ENCODE measurements at places on chromosomes 12 and 14. TPM values are rescaled to one million over a fixed set of nuclear protein-coding genes. Genes with fewer than 3 reads are reported as not detected.
A peak's percentile ranks its signal among the peaks of the same experiment; 100 is the strongest.

- H3K27me3 ChIP-seq, result no peaks in the 10 kb centered on the region
- H3K36me3 ChIP-seq, result peaks cover 84% of the 10 kb centered on the region
Measured at GRCh38 chr14:91997492-91997891, 42.4 kb downstream of the TRIP11 start.

DNA sequence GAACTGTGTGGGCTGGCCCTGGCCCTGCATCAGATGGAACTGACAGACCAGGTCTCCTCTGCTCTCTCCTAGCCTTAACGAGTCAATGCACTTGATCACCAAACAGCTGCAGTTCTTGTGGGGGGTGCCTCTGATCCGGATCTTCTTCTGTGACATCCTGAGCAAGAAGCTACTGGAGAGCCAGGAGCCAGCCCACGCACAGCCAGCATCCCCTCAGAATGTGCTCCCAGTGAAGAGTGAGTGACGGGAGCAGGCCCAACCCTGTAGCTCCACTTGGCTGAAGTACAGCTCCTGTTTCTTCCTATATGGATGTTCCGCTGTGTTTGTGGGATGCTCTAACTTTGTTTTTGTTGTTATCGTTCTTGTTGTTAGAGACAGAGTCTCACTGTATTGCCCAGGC lies 23.9 kb downstream of the UBE3B start:
- DNase-seq, result no peak
- H3K36me3 ChIP-seq, result peaks cover 8% of the 10 kb centered on the region
- no peaks in the 10 kb centered on the region for H3K27me3 ChIP-seq
- H3K27ac ChIP-seq, result no peak overlapping the region

DNA sequence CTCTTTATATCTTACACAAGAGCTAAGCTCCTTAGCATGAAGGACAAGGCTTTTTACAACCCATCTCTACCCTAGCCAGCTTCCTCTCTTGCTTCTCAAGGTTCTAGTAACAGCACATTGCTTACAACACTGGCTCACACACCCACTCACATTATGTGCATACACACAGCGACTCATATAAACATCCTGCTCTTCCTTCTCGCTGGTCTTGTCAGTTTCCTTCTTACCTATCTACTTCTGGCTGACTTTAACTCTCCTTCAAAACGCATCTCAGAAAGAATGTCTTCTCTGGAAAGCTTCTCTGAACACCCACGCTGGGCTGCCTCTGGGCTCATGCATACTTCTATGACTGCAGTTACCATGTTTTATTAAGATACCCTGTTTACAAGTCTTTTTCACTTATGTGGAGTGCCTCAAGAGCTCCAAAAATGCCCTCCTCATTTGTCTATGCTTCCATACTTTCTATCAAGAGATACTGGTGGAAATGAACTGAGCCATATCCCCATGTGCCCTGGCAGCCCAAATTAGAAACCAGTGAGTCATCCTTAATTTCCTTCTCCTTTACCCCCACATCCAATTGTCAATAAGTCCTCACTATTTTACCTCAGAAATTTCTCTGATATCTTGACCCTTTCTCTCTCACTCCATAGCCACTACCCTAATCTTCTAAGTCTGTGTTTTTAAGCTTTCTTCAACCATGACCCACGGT lies 126.9 kb upstream of the KRAS start:
- no peak overlapping the region for H3K27ac ChIP-seq
- no peak overlapping the region for H3K4me3 ChIP-seq
- DNase-seq, result no peak
- H3K36me3 ChIP-seq, result no peaks in the 10 kb centered on the region
- H3K4me1 ChIP-seq, result no peaks in the 10 kb centered on the region
- no peaks in the 10 kb centered on the region for H3K27me3 ChIP-seq

DNA sequence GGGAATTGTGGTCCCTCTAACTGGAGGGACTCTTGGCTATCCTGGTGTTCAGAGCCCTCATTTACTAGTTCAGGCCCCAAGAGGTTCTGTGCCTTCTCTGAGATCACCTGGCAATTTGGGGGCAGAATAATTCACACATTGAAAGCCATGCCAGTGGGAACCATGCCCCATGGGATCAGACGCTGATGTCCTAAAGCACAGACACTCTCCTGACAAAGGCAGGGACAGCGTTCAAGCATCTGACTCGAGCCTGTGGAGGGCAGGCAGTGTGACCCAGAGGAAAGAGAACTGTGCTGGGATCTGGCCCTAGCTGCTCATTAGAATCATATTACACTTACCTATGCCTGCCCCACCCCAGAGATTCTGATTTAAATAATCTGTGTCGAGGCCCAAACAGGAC lies 2.4 kb upstream of the ASB2 start:
- H3K27me3 ChIP-seq, result no peaks in the 10 kb centered on the region
- no peaks in the 10 kb centered on the region for H3K36me3 ChIP-seq
- peak; percentile 51 for DNase-seq
- H3K4me3 ChIP-seq, result peak overlapping the region; percentile 83
- H3K27ac ChIP-seq, result peak overlapping the region; percentile 98
- peaks cover 49% of the 10 kb centered on the region for H3K4me1 ChIP-seq

- no peak overlapping the region for H3K27ac ChIP-seq
- no peaks in the 10 kb centered on the region for H3K36me3 ChIP-seq
- no peaks in the 10 kb centered on the region for H3K27me3 ChIP-seq
- no peak for DNase-seq
Measured at GRCh38 chr12:120821878-120822277, 82.3 kb downstream of the SPPL3 start.

- H3K36me3 ChIP-seq, result no peaks in the 10 kb centered on the region
- peaks cover 8% of the 10 kb centered on the region for H3K4me1 ChIP-seq
- no peak overlapping the region for H3K4me3 ChIP-seq
- no peaks in the 10 kb centered on the region for H3K27me3 ChIP-seq
Measured at GRCh38 chr12:118307069-118307954, 65.4 kb downstream of the TAOK3 start.

- H3K4me3 ChIP-seq, result no peak overlapping the region
- H3K27ac ChIP-seq, result no peak overlapping the region
- no peak for DNase-seq
- no peaks in the 10 kb centered on the region for H3K4me1 ChIP-seq
Measured at GRCh38 chr14:40694023-40694422, 912.7 kb upstream of the LRFN5 start.

- H3K27me3 ChIP-seq, result no peaks in the 10 kb centered on the region
- no peak overlapping the region for H3K27ac ChIP-seq
- no peak for DNase-seq
- no peaks in the 10 kb centered on the region for H3K4me1 ChIP-seq
- no peak overlapping the region for H3K4me3 ChIP-seq
- H3K36me3 ChIP-seq, result no peaks in the 10 kb centered on the region
Measured at GRCh38 chr14:35414365-35414764, 9.8 kb upstream of the NFKBIA start.

DNA sequence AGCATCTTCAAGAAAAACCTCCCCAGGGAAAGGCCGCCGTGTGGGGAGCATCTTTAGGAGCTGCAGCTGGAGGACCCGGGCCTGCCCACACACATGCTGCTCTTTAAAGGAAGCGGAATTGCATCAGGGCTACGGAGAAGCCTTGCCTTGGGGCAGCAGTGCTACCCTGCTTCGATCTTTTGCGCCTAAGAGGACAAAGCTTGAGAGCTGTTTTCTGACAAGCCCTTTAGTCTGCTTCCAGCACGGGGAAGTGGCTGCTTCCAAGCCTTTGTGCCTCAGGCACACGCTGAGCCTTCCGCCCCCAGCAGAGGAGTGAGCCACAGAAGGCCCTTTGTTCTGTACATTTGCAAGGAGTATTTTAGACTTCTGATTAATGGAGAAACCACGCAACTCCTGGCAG lies 31.5 kb downstream of the COA8 start:
- H3K27ac ChIP-seq, result no peak overlapping the region
- peaks cover 18% of the 10 kb centered on the region for H3K36me3 ChIP-seq
- no peaks in the 10 kb centered on the region for H3K27me3 ChIP-seq
- H3K4me3 ChIP-seq, result no peak overlapping the region
- H3K4me1 ChIP-seq, result peaks cover 5% of the 10 kb centered on the region

DNA sequence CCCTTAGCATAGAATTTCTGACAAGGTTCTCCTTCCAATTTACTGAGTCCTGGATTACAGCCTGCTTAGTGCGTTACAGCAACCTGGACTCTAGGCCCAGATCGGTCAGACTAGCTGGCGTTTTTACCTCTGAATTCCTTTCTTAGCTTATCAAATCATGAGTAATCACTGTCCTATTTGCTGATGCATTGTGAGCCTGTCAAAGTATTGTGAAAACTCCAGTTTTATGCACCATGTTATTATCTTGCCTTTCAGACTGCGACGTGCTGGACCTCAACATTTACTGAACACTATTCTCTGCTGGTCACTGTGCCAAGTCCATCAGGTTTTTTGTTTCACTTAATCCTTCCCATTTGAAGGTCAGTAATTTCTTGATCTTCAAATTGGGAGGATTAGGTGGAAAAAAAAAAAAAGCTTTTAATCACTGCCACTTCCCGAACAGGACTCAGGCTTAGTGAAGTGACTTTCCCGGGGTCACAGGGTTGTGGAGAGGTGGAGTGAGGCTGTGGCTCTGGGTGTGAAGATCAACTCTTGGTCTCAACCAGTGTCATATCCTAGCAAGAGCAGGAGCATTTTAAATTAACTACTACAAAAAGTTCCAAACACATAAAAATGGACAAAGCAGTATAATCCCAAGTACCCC lies 31.2 kb downstream of the FBXO21 start:
- no peaks in the 10 kb centered on the region for H3K27me3 ChIP-seq
- no peak for DNase-seq
- H3K4me3 ChIP-seq, result no peak overlapping the region
- H3K36me3 ChIP-seq, result peaks cover 2% of the 10 kb centered on the region

DNA sequence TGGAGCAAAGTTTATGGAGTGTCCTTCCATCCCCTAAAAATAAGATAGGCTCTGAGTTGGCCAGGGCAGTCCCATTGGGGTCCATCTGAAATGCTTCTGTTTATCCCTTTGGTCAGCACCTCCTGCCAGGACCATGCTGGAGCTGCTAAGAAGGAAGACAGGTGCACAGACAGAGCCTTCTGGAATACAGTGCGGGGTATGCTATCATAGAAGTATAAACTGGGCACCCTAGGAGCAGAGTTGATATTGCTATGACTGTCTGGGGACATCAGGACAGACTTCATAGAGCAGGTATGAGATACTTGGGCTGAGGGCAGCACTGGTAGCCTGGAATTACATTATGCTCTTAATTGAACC lies 170.4 kb upstream of the HIF1A start:
- peak overlapping the region; percentile 79 for H3K27ac ChIP-seq
- peaks cover 36% of the 10 kb centered on the region for H3K4me1 ChIP-seq
- no peaks in the 10 kb centered on the region for H3K36me3 ChIP-seq
- DNase-seq, result no peak
- H3K4me3 ChIP-seq, result no peak overlapping the region
- no peaks in the 10 kb centered on the region for H3K27me3 ChIP-seq

GRCh38 chr12:80580254-80580653 lies 127.2 kb upstream of the MYF6 start:
- peaks cover 3% of the 10 kb centered on the region for H3K36me3 ChIP-seq
- no peaks in the 10 kb centered on the region for H3K27me3 ChIP-seq
- H3K4me3 ChIP-seq, result no peak overlapping the region
- no peak overlapping the region for H3K27ac ChIP-seq
- no peak for DNase-seq

- no peak for DNase-seq
- no peaks in the 10 kb centered on the region for H3K36me3 ChIP-seq
- no peaks in the 10 kb centered on the region for H3K27me3 ChIP-seq
- H3K4me3 ChIP-seq, result no peak overlapping the region
- H3K27ac ChIP-seq, result no peak overlapping the region
- no peaks in the 10 kb centered on the region for H3K4me1 ChIP-seq
Measured at GRCh38 chr14:66017927-66018326, 468.2 kb upstream of the CCDC196 start.

DNA sequence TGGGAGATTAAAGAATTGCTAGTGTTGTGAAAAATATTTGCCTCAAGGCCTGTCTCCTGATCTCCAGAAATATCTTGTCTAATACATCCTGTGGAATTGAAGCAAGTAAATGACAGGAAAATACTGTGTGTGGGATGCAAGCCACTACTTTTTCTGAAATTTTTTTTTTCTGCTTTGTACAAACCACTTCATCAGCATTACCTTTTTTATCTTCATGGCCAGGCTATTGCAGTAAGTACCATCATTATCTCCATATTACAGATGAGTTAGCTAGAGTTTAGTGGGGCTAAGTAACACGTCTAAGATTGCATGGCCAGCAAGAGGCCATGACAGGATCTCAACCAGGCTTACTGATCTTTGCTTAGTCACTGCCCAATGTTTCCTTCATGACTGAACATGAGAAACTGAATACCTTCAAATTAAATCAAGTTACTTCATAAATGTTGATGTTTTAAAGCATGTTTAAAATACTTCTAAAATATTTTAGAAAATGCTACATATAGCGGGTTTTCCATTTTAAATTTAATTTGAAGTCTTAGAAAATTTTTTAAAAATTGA lies 273.7 kb downstream of the SLC6A15 start:
- no peak overlapping the region for H3K27ac ChIP-seq
- H3K27me3 ChIP-seq, result no peaks in the 10 kb centered on the region
- H3K4me3 ChIP-seq, result no peak overlapping the region
- no peaks in the 10 kb centered on the region for H3K4me1 ChIP-seq
- no peaks in the 10 kb centered on the region for H3K36me3 ChIP-seq

DNA sequence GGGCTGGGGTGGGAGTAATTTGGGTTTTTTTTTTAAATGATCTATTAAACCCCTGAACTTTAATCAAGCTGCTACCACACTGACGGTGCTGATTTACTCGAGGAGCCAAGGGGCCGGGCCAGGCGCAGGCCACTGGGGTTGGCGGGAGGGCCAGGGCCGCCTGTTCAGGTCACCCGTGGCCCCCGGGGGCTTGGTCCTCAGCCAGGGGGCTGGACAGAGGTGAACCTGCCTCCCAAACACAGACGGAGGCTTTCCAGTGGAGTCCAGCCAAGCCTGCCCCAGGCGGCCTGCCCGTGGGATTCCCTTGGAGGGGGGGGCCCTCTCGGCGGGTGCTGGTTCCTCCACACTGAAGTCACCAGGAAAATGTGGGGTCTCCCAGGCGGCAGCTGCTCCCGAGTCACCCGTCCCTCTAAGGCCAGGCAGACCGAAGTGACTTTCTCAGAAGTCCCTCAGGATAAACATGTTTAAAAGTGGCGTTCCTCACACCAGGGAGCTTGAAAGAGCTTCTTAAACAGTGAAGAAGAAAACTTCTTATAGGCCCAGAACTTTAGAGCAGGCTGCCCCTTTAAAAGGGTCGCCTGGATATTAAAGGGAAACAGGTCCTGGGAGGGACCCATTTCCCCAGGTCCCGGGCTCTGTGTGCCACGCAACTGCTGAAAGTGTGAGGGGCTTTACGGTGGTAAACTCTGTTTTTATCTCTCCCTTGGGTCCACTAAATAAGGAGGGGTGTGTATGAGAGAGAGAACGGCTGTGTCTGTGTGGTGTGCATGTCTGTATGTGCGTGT lies 167.2 kb upstream of the GSC start:
- H3K27ac ChIP-seq, result peak overlapping the region; percentile 50
- no peaks in the 10 kb centered on the region for H3K36me3 ChIP-seq
- H3K4me1 ChIP-seq, result peaks cover 8% of the 10 kb centered on the region

DNA sequence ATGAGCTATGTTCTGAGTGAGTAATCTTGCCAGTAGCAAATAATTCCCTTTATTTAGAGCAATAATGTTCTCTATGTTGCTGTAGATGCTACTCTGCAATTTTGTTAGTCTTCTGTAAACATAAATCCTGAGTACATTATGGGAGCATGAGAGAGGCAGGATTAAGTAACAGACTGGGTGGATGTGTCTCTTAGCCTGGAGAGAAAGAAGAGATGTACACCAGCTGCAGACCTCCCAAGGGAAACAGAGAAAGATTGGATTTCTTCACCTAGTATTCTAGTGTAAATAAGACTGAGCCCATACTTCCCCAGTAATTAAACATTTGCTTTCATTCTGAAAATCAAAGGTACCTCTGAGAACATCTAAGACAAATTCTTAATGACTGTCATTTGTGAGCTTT lies 564.0 kb downstream of the TRHDE start:
- H3K4me3 ChIP-seq, result no peak overlapping the region
- no peaks in the 10 kb centered on the region for H3K27me3 ChIP-seq
- H3K36me3 ChIP-seq, result no peaks in the 10 kb centered on the region
- no peak overlapping the region for H3K27ac ChIP-seq

The ARL6IP4 gene
- 130 TPM for total RNA-seq

The SPX gene
- 17.1 TPM for total RNA-seq

The TGM1 gene
- 0.50 TPM for total RNA-seq

The MYO1H gene
- total RNA-seq, result not detected

Data from psoas muscle (tissue), 8 donors.